Ovary (tissue), 10 donors: ENCODE measurements at places on chromosomes 3 and 15. TPM values are rescaled to one million over a fixed set of nuclear protein-coding genes. Genes with fewer than 3 reads are reported as not detected.

FYCO1 gene
- 81.0 TPM for total RNA-seq

RTP3 gene
- not detected for total RNA-seq

DNA sequence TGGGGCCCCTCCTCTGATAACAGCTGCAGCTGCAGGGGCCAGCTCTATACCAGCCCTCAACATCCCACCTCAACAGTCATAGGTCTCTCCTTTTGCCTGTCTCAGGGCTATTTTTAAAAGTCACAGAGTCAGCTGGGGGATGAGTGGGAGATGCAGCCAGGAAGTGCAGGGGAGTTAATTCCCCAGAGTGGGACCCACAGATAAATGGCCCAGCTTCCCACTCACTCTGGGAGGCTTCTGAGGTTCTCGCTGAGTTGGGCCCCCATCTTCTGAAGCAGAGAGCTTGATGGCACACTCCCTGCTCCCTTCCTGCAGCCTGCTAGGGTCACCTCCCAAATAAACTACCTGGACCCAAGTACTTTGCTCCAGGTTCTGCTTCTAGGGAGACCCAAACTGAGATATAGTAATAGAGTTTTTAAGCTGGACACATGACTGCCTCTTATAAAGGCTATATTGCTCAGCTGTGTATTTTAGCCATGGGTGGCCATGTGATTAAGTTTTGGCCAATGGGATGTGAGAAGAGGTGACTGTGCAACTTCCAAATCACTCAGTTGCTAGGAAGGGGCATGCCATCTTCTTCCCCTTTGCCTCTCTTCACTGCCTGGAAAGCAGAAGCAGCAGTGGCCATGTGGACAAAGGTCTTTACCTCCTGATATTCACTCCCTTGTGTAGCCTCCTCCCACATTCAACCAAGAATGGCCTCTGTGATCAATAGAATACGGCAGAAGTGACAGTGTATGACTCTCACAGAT is 15.5 kb upstream of the VIPR1 start:
- no peak for DNase-seq

GRCh38 chr3:61688307-61688984 is 127.1 kb downstream of the PTPRG start:
- DNase-seq = no peak

DNA sequence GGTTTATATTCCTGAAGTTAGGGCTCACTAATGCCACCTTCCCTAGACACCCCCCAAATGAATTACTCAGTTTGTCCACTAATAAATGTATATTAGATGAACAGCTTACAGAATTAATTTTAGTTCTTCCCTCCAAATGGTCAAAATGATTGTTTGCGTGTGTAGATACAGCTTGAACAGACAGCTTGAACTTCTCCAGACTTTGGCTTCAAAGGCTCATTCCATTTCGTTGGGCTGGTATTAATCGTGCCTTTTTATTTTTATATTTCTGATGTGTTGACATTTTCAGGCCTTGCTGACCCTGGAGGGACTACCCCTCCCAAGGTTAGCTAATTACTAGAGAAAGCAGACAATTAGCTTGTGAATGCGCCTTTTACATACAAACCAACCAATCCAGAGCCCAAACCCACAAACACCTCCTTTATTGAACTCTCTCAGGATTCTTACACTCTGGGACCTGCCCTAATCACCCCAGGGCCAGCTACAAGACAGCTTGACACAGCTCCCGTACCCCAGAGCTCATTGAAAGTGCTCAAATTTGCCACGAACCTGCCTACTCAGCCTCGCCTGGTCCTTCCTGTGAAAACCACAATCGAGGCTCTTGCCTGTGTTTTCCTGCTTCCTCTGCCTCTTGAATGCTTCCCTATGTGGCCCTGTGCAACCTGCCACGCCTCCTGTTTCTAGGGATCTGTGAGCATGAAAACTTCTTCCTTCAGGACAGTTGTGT is 40.3 kb downstream of the RPL22L1 start:
- DNase-seq = no peak

GRCh38 chr3:133834621-133835417 is 29.2 kb downstream of the SRPRB start:
- no peak for DNase-seq

GRCh38 chr15:64379216-64379960 is 1.9 kb downstream of the PCLAF start:
- no peak for DNase-seq
